ENCODE measurements at places on chromosomes 11 and 22.
A peak's percentile ranks its signal among the peaks of the same experiment; 100 is the strongest.

GRCh38 chr11:103069367-103069766 lies 22.6 kb downstream of the DCUN1D5 start:
- no peak for DNase-seq

DNA sequence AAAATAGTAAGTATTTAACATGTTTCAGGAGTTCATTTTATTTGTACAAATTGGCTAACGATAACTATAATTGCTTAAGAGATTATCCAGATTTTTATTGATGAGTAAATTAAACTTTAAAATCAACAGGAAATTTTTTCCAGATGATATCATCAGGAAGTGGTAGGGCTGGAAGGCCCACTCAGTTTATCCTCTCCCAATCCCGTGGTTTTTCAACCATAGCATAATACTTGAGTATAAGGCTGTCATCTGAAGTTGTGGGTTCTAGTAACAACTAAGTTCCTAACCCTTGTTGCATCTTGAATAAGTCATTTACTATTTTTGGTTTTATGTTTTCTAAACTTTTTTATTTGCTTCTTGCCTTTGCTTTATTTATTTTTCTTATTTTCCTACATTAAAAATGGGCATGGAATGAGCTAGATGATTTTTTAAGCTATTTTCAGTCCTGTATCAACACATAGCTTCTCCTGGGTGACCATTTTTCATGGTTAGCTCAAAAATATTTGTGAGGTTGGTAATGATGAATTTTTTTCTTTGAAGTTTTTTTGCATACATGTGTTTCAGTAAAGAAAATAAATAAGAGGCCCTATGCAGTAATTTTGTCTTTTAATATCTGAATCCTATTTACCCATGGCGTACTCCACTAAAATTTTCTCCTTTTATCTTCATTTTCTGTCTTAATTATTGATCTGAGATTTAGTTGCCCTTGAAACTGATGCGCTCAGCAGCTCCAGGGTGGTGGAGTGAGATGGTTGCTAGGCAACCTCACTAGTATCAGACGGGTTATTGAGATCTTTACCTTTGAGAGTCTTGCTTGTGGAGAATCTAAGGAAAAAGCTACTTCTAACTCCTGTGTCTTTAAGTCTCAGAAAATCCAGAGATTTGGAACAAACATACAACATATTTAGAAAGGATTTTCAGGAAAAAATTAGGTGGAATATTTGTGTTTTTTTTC lies 452.0 kb upstream of the CCDC179 start:
- DNase-seq: peak; percentile 40

DNA sequence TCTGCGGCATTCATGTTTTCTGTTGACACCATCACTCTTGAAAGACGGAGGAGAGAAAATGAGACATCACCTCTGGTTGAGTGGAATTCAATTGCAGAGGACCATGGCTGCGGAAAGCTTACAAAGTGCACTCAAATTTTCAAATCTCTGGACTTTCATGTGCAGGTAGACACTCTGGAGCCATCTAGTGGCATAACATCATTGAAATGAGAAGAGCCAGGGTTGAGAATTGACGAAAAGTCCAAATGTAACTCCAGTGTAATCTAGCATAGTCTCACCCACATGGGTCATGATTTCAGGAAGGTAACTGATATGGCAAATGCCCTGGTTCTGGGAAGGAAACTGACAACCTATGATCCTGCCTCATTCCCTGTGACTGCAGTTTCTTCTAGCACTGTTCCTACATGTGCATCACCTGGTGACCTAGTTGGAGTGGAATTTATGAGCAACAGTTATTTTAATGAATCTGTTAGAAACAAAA lies 687.8 kb downstream of the KCNA4 start:
- DNase-seq: peak; percentile 96

- DNase-seq: no peak
Measured at GRCh38 chr11:113195728-113196127, 118.7 kb upstream of the TTC12 start.

DNA sequence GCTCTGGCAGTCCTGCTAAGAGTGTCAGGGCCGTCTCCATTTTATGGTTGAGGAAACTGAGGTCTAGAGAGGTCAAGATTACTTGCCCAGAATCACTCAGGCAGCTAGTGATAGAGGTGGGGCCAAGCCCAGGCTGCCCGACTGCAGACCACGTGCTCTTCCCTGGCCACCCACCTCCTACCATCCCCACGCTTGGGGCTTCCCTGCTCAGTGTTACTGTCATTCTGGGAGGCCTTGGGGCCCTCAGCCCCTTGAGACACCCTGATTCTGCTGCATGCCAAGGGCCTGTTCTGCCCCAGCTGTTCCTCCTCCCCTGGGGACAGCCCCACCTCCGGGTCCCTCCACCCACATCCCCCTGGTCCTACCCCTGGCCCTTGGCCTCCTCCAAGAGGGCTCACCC lies 17.2 kb upstream of the TAB1 start:
- no peak for DNase-seq

All from amniotic epithelial cell (primary cell).